ENCODE measurements at places on chromosomes 5 and 9.

- no peak for DNase-seq
Observed at GRCh38 chr5:36879274-36880033, 2.9 kb downstream of the NIPBL start.

- DNase-seq = no peak
Observed at GRCh38 chr5:133193794-133194193, 142.0 kb downstream of the HSPA4 start.

DNA sequence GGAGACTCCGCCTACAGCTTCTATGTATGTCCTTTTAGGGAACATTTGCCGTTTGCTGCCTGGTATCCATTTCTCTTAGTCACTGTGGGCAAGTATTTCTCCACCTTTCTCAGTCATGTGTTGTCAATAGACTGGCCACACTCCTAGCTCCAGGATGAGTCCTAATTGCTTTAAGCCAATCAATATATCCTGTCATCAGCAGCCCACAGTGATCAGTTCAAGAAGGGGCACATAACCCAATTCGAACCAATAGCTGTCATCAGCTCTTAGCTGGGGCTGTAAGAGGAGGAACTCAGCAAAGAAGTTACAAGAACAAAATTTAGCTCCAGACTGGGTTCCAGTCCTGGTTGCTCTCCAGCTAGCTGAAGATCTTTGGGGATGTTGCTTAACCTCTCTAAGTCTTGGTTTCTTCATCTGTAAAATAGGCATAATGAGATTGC is 70.7 kb upstream of the MAN2A1 start:
- no peak for DNase-seq

- DNase-seq = no peak
Observed at GRCh38 chr9:105901514-105902109, 207.3 kb downstream of the TMEM38B start.

DNA sequence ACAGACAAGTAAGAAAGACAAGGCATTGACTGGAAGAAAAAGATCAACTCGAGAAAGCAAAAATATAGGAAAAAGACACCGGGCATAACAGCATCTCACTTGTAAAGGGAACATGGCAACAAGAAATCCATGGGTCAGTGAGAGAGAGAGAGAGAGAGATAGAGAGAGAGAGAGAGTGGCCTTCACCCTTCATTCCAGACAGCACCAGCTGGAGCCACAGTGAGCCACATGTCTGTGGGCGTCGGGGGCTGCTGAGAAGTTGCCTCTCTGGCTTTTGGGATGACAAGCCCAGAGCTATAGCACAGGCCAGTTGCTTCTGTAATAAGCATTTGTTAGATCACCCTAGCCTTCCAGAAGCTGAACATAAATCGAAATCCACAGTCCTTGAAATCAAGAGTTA is 20.3 kb upstream of the ENC1 start:
- no peak for DNase-seq

GRCh38 chr9:136963751-136964150 is 11.7 kb downstream of the LCN12 start:
- DNase-seq = no peak

DNA sequence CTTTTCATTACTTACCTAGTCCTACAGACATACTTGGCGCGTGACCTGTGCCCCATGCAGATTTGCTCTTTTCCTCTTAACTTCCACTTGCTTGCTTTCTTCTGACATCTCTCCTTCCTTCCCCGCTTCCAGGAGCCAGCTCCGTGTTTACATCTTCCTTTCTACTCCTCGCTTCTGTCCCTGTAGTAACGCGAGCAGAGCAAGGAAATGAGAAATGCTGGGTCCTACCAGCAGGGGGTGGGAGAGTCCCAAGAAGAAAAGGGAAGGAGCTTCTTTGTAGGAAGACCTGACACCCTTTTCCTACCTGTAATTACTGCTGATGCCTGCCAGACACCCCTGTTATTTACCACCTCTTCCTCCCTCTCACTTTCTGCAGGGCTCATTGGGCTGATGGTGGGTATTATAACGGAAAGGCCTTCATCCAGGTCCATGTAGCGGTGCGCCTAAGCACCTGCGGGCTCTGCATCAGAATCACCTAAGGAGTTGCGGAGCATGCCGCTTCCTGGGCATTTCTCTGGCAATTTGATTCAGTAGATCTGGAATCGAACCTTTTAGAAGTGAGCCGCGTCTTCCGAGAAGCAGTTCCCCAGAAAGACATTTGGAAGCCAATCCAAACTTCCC is 1260.8 kb upstream of the WWC1 start:
- no peak for DNase-seq

DNA sequence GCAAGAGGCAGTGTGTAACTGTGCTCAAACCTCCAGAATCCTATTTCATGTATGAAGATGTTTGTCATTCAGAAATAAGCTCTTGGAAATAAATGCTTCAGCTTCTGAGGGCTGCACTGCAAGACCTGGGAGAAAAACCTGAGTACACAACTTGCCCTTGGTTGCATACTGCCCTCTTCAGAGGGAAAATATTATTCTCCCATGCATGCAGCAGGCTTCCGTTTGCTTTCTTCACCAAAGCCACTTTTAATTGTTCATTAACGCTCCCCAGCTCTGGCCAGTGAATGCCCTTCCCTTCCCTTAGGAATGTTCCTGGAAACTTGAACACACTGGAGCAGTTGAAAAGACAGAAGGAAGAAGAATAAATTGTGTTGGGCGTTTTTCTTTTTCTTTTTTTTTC is 2.5 kb upstream of the WHRN start:
- DNase-seq = no peak

DNA sequence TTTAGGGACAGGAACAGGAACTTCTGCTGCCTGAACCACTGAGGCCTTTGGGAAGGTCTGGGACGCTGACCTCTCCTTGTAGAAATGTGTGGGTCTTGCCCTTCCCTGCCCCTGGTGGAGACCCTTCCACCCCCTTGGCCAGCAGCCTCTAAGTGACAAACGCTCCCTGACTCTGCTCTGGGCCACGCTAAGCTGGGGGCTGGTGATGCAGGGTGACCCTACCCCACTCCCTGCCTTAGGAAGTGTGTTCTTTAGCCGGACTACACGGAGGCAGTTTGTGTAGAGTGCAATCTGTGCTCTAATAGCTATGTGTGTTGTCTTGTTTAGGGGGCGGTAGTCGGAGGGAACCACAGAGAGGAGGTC is 123.0 kb downstream of the COL23A1 start:
- no peak for DNase-seq

- no peak for DNase-seq
Observed at GRCh38 chr5:307306-307705, 14.2 kb upstream of the AHRR start.

GRCh38 chr5:33400675-33401074 is 40.1 kb upstream of the TARS1 start:
- no peak for DNase-seq

DNA sequence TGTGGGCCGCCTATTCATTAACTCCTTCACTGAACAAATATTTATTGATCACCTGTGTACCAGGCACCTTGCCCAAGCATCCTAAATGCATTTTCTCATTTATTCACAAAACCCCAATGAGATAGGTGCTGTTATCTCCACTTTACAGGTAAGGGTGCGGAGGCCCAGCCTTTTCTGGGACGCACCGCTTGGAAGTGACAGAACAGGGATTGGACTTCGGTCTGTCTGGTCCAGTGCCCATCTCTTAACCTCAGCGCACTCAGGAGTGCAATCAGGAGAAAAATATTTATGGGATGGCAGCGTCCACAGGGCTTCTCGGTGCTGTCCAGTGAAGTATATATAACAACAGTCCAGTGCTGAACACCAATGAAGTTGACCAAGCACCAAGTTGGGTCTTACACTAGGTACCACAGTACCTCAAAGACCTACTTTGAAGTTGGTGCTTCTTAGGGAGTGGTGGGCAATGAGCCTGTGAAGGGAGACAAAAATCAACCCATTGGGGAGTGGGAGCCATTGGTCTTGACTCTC is 18.9 kb upstream of the GARNL3 start:
- no peak for DNase-seq

GRCh38 chr5:146647656-146648199 is 131.7 kb upstream of the GPR151 start:
- no peak for DNase-seq

GRCh38 chr9:3419893-3420292 is 105.9 kb downstream of the RFX3 start:
- no peak for DNase-seq

DNA sequence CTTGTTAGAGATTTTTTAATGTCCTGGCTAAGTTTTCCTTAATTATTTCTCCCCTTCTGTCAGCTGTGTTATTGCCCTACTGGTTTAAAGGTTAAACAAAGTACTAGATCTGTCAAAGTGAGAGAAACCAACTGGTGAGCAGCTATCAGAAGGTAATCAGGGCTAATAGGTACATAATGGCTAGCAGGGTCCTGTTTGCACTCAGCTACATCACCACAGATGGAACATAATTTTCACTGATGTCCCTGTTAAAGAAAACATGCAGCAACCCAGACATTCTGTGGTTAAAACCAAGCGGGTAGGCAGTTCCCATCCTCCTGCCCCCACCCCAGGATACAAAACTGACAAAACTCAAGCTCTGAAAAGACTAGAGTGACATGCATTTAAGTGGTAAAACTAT is 473.9 kb downstream of the NR2F1-AS1 start:
- DNase-seq = no peak

DNA sequence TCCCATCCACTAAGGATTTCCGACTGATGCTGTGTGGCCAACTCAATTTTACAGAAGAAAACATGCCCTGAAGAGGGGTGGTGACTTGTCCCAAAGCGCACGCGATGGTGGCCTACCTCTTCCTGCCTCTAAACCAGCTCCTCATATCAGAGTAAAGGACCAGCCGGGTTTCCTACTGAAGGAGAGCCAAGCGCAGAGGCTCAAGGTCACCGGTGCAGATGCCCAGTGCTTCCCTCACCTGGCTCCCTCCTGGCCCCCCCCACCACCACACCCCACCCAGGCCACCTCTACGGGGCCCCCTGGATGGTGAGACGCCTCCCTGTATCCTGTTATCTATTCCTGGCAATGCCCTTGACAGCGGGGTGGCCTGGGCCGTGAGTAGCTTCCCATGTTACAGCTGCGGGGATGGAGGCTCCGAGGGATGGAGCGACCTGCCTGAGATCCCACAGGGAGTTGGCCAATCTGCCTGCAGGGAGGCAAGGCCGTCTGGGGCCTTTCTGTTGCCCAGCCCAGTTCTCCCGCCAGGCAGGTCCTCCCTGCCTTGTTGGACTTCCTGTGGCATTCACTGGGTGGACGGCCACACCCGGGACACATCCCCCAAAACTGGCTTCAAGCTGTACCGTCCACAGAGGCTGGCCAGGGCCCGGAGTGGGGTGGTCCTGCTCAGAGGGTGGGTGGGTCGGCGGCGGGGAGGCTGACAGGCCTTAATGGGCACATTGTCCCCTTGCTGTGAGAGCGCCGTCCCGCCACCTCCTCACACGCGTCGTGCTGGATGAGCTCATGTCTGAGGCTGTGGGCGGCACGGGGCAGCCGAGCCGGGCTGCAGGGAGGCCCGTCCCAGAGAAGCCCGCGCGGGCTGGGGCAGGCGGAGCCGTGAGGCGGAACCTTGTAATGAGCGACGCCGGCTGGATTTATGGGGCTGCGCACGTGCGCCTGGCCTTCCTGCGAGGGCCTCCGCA is 72.5 kb downstream of the MACROH2A1 start:
- no peak for DNase-seq

- no peak for DNase-seq
Observed at GRCh38 chr5:180495991-180496741, 2.0 kb downstream of the CNOT6 start.

DNA sequence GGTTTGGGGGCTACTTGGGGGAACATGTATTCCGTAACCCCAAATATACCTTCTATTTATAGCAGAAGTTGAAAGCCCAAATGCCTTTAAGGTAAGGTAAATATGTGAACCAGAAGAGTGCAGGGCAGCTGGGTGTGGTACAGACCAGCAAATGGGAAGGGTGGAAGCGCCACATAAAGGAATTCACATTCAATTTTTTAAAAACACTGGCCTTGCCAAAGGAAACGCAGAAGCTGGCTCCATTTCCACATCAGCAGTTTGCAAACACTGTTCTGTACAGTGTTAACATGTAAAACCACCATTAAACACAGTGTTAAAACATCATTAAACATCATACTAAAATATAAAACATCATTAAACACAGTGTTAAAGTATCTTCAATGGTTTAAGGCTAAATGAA is 3.5 kb upstream of the BHMT start:
- DNase-seq = no peak

GRCh38 chr5:107654827-107655226 is 15.9 kb downstream of the EFNA5 start:
- DNase-seq = no peak

- no peak for DNase-seq
Observed at GRCh38 chr5:72673623-72674022, 142.8 kb upstream of the TNPO1 start.

DNA sequence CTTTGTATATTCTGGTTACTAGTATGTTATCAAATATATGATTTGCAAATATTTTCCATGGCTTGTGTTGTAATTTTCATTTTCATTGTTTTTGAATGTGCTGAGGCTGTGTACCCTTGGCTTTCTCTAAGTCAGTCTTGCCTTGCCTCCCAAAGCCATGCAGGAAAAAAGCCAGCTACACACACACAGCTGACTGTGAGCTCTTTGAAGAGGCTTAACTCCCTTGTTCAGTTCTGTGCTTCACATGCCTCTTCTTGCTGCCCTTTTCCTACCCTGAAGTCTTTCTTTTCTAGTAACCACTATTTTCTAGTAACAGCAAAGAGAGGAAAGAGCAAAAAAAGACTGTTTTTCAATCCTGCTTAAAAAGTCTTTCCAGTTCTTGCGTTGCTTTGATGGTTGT is 53.9 kb downstream of the KCNN2 start:
- no peak for DNase-seq

DNA sequence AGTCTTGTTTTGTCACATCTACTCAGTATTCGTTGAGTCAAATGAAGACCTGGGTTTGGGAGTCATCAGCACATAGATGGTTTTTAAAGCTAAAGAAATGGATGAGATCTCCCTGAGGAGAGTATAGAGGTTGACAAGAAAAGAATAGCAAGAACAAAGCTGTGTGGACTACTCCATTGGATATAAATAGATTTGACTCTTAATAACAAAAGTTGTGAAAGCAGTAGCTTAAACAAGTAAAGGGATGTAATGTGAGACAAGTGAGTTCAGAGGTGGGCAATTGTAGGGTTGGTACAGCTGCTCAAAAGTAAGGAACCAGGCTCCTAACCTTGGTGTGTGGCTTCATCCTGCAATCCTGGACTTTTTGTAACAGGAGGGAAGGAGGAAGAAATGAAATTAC is 49.3 kb downstream of the CSNK1G3 start:
- no peak for DNase-seq

DNA sequence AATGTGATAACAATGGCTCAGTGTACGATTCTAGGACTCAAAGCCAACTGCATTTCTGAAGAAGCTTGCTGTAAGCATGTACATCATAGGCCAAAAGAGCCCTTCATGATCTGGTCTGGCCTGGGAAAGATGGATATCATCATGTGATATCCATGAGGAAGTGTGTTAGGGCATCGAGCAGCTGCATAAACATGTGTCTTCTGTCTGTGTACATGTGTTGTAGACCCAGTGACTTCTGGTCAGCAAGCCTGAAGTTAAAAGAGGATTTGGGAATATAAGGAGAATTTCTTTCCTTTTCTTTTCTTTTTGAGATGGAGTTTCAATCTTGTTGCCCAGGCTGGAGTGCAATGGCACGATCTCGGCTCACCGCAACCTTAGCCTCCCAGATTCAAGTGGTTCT is 15.5 kb upstream of the NAA35 start:
- DNase-seq = no peak

GRCh38 chr5:73222173-73222572 is 49.2 kb downstream of the TMEM174 start:
- DNase-seq = no peak

- no peak for DNase-seq
Observed at GRCh38 chr9:109444771-109445320, 53.3 kb downstream of the PTPN3 start.

- DNase-seq = no peak
Observed at GRCh38 chr9:78577156-78577906, 280.4 kb downstream of the PSAT1 start.
